ENCODE measurements at places on chromosomes 16 and 17.

GRCh38 chr16:82329504-82330192 is 159.6 kb upstream of the MPHOSPH6 start:
- peak; percentile 89 for DNase-seq

GRCh38 chr17:80477647-80478478 is 1.5 kb upstream of the NPTX1 start:
- DNase-seq: no peak

DNA sequence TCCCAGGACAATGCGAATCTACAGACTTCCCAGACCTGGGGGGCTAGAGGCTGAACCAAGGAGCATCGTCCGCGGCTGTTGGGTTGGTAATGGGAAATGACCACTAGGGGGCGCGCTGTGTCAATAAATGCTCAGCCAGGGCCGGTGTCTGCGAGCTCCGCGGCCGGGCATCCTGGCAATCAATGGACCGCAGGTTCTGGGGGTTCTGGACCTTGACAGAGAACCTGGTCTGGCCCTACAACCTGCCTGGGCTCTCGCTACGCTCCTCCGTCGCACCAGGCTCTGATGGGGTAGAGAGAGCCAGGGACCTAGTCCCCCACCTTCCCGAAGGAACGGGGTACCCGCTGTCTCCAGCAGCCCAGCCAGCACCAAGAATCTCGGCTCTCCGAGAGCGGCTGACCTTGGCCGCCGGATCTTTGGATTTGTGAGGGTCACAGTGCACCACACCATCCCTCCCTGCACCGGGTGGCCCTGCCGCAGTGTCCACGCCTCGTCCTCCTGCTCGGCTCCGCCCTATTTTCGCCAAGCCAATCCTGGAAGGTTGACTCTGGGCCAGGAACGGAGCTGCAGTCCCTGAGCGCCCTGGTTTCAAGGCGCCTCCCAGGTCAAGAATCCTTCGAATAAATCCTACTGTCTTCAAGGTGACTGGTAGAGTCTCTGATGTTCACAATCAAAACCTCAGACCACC is 20.4 kb upstream of the BEAN1 start:
- peak; percentile 32 for DNase-seq

DNA sequence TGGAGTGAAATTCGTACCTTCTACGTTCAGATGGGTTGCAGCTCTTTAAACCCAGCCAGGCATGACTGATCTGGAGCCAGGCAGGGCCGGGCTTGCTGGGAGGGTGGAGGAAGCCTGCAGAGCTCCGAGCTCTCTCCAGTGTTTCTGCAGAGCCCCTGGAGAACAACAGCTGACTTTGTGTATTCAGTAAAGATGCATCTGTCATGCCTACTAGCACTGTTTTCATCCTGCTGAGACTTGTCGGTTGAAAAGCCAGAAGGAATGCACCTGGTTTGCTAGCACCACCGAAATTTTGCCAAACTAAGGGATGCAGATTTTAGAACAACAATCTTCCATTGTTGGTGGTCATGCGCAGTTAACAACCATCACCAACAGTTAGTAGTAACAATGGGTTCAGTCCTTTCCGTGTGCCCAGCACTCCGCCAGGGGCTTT is 22.4 kb upstream of the SCNN1B start:
- DNase-seq: peak; percentile 53

GRCh38 chr16:85759136-85759535 is 8.2 kb upstream of the C16orf74 start:
- no peak for DNase-seq

DNA sequence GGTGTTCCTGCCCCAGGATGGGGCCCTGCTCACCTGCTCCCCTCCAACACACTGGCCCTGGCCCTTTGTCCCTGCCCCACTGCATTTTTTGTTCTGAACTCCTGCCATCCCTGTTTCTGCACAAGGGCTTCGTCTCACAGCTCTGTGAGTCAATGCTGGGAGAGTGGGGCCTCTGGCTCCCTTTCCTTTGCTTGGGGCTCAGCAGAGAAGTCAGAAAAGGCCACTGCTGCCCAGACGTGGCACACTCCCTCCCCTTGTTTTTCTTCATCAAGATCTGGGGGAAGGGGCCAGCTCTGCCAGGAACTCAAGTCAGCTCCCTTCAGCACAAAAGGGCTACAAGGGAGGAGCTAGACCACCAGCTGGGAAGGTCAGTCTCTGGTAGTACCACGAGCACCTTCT is 8.9 kb downstream of the PROCA1 start:
- DNase-seq: no peak

GRCh38 chr17:50272246-50272645 is 2.0 kb upstream of the TMEM92 start:
- DNase-seq: no peak

GRCh38 chr16:89200850-89201411 is 594 bp upstream of the SLC22A31 start:
- no peak for DNase-seq

DNA sequence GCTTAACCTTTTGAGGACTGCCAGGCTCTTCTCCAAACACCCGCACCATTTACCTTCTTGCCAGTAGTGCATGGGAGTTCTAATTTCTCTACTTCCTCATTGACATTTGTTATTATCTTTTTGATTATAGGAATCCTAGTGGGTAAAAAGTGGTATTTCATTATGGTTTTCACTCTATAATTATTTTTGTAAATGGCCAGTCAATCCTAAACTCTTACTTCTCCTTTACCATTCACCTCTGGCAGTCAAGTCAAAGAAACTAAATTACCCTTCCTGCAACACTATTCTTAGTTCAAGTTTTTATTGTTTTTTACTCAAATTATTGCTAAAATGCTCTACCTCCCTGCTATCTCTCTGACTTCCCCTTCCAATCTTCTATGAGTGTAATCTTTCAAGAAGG is 29.8 kb upstream of the ANKFY1 start:
- no peak for DNase-seq

DNA sequence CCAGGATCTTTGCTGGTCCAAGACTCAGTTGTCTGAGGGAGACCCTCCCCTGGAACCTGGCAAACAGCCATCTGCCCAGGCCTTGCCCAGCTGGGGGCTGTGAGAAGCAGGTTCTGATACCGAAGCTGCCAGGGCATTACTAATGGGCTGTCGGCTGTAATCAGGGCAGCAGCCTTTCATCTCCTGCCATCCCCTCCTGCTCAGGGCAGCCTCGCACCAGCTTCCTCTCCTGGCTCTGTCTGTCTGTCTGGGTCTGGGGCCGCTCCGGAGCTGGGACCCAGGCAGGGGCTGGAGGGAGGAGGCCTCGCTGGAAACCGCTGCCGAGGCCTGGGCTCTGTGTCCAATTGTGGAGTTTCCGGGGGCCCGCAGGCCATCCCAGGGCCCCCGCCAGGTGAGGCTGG is 21.6 kb upstream of the BRD7 start:
- DNase-seq: no peak

DNA sequence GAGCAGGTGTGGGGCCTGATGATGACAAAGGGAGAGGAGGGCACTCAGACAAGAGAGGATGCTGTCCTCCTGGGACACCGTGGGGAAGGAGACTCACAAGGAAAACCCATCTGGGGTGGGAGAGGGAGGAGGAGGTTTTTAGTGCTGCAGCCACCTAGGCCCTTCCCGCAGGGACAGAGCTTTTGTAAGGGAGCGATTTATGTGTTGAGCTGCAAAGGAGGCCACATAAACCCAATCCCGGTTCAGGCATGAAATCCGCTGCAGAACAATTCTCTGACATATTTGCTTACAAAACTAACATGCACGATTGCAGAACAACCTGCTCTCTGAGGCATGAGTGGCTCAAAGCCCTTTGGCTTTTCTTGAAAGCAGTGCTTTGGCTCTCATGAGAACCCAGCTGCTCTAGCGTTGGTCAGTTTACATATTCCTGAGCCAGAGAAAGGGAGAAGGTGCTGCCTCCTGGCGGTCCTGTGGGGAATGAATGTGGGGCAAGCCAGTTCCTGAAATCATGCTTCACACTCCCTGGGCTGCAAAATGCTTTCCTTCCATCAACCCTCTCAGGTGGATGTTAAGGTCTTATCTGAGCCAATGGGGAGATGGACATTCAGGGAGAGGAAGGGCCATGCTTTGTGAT is 122.4 kb upstream of the NLRP1 start:
- peak; percentile 3 for DNase-seq

- DNase-seq: no peak
These were observed 19.5 kb upstream of the MED13 start for GRCh38 chr17:62084585-62084984.

DNA sequence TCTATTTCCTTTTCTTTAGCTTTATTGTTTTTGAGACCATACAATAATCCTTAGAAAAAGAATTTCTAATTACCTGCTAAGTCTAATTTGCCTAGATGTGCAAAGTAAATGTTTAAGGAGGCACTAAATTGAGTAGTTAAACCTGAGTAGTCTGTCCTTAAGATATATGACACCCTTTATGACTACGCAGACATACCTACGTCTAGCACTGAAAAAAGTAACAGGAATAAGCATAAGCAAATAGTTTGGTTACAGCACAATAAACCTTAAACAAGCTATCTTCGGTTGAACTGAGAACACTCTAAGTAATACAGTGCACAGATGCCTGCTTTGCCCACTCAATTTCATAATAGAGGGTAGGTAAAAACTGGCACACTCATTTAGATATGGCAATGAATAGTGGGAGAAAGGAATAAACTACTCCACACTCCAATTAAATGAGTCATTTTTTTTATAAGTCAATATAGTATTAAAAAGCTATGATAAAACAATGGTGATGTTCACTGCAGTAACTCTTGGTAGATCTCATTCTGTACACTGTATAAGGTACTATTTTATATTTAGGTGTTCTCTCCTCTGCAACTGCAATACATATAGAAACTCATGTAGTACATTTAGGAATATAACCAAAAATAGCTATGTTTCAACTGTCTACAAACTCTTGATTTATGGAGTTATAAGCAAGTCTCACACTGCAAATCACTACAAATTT is 19.7 kb upstream of the INTS2 start:
- no peak for DNase-seq

DNA sequence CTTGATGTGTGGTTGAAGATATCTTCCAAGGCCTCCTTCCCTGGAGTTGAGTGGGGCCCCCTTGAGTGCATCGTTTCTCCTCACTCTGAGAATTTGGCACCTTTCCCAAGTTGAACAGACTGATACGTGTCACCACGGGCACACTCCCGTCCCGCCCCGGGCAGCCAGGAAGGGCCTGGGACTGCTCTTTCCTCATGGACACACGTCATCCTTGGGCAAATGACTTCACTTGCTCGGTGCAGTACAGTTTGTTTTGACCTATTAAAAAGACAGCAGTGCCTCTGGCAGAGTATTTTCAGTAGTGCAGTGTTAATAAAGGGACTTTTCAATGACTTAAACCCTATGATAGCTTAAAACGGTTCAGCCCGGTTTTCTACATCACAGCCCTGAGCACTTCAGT is 59.9 kb downstream of the SEC14L1 start:
- no peak for DNase-seq

GRCh38 chr16:4566144-4566543 is 10.0 kb downstream of the C16orf96 start:
- no peak for DNase-seq

- no peak for DNase-seq
These were observed 18.0 kb upstream of the CPSF4L start for GRCh38 chr17:73279704-73280103.

- no peak for DNase-seq
These were observed 115.9 kb downstream of the DYNLRB2 start for GRCh38 chr16:80656711-80657150.

DNA sequence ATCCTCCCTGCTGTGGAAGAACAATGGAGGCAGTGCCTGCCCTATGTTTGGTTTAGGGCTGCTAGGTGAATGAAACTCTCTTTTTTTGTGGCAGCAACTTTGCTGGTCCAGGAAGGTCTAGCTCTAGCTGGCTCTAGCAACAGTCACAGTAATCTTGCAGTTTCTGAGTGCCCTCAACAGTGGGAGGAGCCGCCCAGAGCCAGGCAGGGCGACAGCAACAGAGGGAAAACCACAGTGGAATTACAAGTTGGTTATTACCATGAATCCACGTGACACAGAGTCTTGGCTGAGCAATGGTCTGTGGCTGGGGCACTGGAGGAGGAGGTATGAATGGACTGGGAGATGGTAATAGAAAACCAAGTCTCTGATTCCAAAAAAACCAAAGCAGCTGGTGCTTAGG is 10.3 kb downstream of the HSPB9 start:
- DNase-seq: peak; percentile 59

DNA sequence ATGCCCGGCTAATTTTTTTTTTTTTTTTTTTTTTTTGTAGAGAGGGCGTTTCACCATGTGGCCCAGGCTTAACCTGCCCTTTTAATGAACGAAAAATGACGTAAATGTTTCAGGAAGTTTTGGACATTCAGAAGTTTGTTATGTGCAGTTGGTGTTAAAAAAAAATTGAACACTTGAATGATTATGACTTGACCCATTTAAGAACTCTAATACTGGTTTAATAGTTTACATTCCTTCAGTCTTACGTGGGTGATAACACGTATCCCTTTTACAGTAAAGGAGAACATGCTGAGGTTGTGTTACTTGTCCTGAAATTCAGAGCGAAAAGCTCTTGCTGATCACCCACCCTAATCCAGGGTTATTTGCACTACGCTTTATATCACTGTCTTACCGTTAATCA is 1.7 kb downstream of the MLYCD start:
- no peak for DNase-seq

DNA sequence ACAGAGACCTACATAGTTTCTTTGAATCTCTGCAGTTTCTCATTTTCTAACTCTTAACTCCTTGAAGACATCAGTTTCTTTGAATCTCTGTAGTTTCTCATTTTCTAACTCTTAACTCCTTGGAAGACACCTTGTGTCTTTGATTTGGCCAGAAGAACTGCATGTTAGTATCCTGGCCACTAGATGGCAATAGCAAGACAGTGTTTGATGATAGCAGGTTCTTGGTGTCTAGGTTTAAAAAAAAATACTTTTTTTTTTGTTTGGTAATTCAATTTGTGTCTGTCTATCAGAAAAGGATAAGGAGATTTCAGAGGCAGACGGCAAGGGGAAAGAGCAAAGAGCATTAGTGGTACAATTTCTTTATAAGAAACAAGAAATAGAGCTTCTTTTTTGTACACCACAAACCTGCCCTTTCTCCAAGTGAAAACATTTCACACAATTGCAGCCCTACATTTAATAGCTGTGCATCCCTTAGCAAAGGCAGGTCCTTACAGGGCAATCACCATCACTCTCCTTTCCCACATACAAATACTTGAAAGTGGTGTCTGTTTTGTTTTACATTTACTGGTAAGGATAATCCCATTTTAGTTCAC is 1324.9 kb upstream of the CDH8 start:
- no peak for DNase-seq

DNA sequence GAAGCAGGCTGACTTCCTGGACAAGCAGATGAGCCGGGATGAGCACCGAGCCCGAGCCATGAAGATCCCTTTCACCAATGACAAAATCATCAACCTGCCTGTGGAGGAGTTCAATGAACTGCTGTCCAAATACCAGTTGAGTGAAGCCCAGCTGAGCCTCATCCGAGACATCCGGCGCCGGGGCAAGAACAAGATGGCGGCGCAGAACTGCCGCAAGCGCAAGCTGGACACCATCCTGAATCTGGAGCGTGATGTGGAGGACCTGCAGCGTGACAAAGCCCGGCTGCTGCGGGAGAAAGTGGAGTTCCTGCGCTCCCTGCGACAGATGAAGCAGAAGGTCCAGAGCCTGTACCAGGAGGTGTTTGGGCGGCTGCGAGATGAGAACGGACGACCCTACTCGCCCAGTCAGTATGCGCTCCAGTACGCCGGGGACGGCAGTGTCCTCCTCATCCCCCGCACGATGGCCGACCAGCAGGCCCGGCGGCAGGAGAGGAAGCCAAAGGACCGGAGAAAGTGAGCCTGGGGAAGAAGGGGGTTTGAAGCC is 11.0 kb downstream of the NFE2L1 start:
- no peak for DNase-seq

Measured in NCI-H2029 (cell line).